Liver (tissue), 10 donors: ENCODE measurements at places on chromosomes 6 and 20. TPM values are rescaled to one million over a fixed set of nuclear protein-coding genes. Genes with fewer than 3 reads are reported as not detected.

The TMEM170B gene
- 1.8 TPM for polyA plus RNA-seq

The MATN4 gene
- polyA plus RNA-seq, result not detected

The ALDH8A1 gene
- polyA plus RNA-seq, result 99.4 TPM

The ASIP gene
- polyA plus RNA-seq, result 0.62 TPM

The ETV7 gene
- polyA plus RNA-seq, result 0.43 TPM

The MLIP gene
- 6.0 TPM for polyA plus RNA-seq

The FAM83D gene
- polyA plus RNA-seq, result 1.1 TPM

The SIM1 gene
- not detected for polyA plus RNA-seq

The PI16 gene
- 0.12 TPM for polyA plus RNA-seq

The PRL gene
- polyA plus RNA-seq, result not detected

The TGM3 gene
- not detected for polyA plus RNA-seq

DNA sequence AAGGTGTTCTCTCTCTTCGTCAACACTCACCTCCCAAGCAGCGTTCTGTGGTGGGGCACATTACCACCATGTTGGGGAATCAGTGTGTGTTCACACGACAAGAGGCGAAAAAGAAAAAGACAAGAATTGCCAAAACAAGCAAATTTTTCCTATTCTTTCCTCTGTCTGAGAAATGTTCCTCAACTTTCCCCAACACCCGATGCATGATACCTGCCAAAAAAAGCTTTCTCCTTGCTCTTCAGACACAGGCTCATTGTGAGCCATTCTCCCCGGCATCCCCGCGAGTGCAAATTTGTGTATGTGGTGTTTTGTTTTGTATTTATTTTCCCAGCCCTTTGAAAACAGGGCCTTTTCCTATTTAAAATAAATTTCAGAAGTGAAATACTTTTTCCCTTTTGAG is 100.9 kb downstream of the JAG1 start:
- DNase-seq, result no peak

- DNase-seq, result no peak
These were observed 8.6 kb upstream of the BPIFB6 start for GRCh38 chr20:33022694-33023438.

GRCh38 chr20:62791301-62792181 is 4.7 kb upstream of the MRGBP start:
- DNase-seq, result peak; percentile 77

DNA sequence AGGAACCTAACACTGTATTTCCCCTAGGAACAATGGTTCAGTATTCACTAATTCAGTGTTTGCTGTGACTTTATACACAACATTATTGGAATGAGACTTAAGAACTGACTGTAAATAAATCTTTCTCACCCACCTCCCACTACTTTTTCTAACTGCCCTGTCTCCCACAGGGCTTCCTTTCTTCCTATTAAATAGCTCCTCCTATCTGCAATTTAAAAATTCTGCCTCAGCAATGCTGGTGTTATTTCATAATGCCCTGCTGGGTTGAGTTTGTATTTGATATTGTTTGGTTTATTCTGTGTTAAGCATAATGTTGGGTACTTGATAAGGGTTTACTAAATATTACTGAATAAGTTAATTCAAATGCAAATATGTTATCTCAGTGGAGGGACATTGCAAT is 573.1 kb upstream of the RNF217 start:
- DNase-seq, result no peak

DNA sequence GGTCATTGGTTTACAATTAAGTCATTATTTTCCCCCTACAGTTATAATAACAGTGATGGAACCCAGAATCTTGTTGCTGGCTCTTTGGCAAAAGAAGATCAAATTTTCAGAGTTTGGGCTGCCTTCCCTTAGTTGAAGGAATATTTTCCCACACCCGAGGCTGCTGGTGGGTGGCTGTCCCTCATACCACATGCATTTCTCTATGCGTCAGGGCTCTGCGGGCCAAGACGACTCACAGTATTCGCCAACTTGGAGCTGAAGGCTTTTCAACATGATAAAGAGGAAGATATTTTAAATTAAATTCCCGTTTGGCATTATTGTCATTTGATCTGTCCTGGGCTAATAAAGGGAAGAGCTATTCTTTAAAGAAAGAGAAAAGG is 102.2 kb upstream of the SASH1 start:
- no peak for DNase-seq

DNA sequence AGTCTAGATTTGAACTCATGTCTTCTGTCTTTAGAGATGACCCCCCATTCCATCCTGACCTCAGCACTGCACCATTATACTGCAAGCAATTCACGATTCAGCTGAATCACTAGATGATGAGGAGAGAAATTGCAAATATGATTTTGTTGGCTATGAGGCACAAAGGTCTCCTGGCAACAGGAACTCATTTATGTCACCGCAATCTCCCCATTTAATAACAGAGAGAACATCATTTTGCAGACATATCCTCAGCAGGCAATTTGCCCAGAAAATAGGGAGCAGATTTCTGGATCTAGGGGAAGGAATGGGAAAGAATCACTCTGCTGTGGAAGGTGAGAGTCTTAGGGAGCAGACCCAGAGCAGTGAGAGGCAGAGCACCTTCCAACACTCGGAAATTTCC is 303.0 kb downstream of the PAX1 start:
- DNase-seq, result no peak

DNA sequence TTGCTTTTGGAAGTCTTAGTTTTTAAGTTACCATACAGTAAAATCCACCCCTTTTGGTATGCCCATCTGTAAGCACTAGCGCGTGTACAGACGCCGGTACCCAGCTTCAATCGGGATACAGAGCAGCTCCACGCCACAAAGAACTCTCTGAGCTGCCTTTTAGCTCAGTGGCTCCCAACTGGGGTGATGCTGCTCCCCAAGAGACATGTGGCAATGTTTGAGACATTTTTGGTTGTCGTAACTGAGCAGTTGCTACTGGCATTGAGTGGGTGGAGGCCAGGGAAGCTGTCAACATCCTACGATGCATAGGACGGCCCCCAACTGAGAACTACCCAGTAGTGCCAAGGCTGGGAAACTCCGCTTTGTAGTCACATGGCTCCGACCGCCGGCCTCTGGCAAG is 73.3 kb downstream of the BMP7 start:
- DNase-seq, result no peak

DNA sequence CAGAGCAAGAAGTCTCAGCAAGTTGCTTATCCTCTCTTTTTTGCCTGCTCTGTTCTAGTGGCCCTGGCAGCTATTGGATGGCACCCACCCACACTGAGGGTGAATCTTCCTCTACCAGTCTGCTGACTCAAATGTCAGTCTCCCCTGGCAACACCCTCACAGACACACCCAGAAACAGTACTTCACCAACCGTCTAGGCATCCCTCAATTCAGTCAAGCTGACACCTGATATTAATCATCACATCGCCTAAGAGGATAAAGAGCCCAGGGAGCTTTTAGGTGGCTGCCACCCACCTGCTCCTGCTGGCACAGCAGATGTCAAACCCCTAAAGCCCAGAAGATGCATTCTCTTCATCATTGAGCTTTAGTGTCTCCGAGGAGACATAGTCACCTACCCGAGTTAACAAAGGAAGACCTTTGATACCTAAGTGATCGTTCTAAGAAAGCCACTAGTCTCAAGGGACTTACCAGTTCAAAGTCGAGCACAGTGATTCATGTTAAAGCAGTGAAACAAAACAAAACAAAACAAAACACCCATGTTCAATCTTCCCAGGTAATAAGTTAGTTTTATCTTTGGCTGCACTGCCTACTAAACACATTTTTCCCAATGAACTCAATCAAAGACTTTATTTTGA is 97.7 kb upstream of the KCNQ5 start:
- DNase-seq, result no peak

- DNase-seq, result peak; percentile 91
These were observed 655 bp upstream of the HIVEP1 start for GRCh38 chr6:12011276-12012037.

- no peak for DNase-seq
These were observed 4.7 kb downstream of the DXO start for GRCh38 chr6:31966997-31967925.

DNA sequence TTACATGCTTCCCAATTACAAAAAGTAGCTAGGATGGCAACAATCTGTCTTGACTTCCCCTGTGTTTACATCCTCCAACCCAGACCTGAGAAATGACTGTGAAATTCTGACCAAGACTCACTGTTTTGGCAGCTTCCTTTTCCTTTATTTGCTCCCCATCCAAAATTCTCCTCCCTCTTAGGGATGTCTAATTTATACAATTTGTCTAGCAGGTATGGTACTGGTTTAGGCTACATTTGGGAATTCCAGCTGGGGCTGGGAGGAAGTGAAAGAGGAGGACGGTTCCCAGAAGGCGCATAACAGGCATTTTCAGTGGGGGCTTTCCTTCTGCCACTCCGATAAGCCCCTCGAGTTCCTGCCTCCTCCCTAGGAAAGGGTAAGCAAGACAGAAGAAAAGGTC is 231.5 kb upstream of the BTBD3 start:
- no peak for DNase-seq

GRCh38 chr6:143329323-143329722 is 121.2 kb downstream of the ADAT2 start:
- DNase-seq, result no peak

DNA sequence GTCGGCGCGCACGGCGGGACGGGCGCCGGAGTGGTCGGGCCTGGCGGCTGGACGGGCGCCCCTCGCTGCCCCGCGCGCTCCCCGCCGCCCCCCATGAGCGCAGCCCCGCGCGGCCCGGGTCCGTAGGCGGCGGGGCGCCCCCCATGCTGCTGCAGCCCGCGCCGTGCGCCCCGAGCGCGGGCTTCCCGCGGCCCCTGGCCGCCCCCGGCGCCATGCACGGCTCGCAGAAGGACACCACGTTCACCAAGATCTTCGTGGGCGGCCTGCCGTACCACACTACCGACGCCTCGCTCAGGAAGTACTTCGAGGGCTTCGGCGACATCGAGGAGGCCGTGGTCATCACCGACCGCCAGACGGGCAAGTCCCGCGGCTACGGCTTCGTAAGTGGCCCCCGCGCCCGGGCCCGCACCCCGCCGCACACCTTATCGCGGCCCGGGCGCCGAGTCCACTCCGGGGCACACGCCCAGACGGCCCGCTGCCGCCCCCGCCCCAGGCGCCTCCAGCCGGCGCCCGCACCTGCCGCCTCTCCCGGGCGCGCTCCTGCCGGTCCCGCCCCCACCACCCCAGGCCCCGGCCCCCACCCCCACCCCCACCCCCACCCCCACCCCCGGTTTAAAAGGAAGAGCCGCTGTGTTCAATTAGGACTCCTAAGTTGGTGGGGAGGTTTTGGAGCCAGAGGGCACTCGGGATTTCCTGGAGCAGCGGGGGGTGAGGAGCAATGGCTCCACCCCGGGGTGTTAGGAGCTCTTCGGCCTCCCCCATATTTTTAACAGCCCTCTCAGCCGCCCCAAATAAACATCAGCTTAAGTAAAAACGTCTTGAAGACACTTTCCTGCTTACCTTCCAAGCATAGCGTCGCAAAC is 474 bp downstream of the RBM38 start:
- peak; percentile 55 for DNase-seq

DNA sequence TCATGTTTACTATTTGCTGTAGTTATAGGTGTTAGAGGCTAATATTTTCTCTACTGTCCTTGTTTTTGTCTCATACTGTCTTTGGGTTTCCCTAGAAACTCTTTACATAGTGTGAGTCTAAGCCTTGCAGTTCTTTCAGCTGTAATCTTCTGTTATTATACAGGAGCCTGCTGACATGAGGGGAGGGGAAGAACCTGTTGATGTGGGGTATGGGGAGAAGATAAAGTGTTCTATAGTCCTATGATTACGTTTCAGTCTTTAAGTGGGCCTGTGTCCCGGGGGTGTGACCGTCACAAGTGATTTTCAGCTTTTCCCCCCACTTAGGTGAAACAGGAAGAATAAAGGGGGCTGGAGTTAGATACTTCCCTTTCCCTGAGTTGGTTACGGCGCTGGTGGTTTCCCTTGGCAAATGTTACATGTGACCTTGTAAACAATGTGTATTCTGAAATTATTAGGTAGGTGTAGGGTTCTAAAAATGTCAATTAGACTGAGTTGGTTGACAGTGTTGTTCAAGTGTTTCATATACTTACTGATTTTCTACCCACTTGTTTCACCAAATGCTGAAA is 41.3 kb downstream of the REV3L start:
- no peak for DNase-seq

DNA sequence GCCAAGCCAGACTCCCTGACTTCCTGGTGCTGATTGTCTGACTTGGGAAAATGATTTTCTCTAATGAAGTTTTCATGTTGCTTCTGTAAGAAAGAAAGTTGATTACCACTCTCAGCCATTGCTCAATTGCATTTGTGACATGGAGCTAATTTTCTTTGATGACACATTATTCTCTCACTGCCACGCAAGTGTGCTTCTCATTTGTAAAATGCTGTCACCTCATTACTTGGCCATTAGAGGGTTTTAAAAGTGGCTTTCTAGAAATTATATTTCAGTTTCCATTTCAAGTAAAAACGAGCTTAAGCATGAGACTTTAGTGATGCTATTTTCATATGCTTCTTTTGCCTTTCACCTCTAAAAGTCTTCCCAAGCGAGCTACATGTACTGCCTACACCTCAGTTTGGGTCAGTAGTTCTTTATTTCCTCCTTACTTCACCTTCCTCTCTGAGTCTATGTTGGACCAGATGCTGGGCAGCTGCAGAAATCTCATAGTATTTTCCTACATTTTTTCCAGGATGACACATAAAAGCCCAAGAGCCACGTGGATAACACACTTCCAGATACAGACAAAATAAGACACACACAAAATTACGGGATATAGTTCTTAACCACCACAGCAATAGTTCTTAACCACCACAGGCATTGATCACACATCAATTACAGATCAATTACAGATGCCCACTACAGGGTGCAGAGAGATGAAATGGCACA is 6.3 kb upstream of the FAM210B start:
- no peak for DNase-seq

DNA sequence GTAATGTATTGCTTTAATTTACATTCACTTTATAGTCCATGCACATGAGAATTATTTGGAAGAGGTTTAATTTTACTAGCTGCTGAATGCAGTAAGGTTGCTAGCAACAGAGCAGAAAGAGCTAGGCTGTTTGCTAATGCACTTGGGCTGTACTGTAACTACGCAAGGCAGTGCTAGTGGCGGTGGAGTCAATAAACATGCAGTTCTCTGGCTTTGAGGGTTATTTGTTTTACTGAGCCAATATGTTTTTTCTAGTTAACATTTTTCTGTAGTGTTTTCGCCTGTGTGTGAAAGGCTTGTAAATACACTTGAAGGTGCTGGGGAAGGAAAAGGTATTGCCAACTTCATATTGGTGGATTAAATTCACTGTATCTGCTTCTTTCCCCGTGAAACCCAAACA is 112.8 kb downstream of the BTBD3 start:
- no peak for DNase-seq

GRCh38 chr6:87436435-87436834 is 28.7 kb downstream of the CFAP206 start:
- DNase-seq, result peak; percentile 52

GRCh38 chr6:166097914-166098522 is 69.6 kb downstream of the TBXT start:
- DNase-seq, result peak; percentile 70

DNA sequence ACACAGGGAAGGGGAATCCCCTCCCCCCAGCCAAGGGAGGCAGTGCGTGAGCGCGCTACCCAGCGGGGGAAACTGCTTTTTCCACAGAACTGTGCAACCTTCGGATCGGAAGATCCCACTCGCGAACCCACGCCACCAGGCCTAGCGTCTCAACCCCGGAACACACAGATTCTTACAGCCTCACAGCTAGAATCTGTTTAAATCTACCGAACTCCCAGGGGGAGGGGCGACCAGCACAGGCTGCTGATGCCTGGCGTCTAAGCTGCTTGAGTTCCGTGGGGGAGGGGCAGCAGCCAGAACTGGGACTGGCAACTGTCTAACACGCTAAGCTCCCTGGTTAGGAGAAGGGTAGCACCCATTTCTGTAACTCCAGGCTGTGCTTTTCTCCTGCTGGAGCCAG is 217.3 kb upstream of the TENT5A start:
- DNase-seq, result no peak

- DNase-seq, result no peak
These were observed 130.6 kb upstream of the C6orf118 start for GRCh38 chr6:165439928-165440554.
